ENCODE measurements at places on chromosomes 13 and 19.

- DNase-seq = no peak
These were observed 591 bp downstream of the ZNF823 start for GRCh38 chr19:11737964-11738745.

DNA sequence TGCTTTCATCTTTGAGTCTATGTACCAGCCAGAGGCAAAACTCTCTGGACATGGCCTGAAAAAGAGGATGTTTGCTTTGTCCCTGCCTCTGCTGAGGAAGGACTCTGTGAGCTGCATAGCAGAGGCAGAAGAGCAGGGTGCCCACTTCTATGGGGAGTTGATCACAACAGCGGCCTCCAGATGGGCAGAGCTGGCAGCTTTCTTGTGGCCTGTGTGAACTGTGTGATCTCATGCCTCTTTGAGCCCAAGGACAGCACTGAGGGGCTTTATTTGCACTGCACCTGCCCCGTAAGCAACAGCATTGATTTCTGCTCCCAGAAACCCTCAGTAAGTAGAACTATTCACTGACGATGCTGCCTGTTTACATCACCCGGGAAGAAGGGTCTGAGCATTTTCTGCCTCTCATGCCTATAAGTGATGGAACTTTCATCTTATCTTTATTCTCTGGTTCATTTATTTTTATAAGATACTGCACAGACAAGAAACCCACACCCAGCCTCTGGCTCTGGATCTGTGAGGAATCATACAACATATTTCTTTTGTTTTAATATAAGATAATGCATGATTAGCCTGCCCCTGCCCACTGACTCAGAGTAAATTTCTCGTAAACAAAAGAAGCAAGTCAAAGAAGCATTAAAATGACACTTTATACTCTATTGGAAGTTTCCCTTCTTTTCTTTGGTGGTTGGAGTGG is 244.2 kb upstream of the SOX21 start:
- no peak for DNase-seq

DNA sequence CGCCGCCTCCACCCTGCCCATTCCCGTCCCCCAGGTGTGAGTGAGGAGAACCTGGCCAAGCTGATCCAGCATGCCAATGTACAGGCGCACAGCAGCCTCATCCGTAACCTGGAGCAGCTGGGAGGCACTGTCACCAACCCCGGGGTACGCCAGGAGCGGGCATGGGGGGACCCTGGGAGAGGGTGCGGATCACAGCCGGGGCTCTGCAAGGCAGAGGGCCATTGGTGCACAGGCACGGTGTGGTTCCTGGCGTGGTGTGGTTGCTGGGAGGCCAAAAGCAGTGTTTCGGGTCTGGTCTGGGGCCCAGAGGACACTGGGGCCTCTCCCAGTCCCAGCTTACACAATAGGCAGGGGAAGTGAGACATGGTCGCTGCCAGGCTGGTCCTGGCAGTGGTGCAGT is 8.3 kb downstream of the STXBP2 start:
- DNase-seq = no peak

DNA sequence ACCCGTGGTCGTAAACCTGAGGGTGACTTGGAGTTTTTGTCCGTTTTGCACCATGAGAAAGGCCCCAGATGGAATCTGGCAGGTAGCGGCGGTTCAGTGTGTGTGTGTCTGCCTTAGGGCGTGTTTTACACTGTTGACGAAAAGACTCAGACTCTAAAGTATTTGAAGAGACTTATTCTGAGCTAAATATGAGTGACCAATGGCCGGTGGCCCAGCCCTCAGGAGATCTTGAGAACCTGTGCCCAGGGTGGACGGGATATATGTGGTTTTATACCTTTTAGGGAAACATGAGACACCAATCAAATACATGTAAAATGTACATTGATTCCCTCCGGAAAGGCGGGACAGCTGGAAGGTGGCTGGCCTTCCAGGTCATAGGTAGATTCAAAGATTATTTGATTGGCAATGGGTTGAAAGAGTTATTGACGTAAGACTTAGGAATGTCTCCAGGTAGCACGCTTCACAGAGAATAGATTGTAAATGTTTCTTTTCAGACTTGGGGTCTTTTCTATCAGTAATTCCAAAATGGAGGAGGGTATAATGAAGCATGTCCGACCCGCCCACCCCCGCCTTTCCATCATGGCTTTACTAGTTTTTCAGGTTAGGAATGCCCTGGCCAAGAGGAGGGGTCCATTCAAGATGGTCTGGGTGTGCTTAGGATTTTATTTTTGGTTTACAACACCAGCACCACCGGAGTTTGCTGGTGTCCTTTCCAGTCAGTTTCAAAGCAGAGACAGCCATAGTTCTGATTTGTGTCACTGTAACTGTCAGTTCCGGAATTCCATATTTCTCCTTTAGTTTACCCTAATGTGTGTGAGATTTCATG is 1.0 kb upstream of the ZNF529 start:
- DNase-seq = no peak

- no peak for DNase-seq
These were observed 17.5 kb downstream of the KANK2 start for GRCh38 chr19:11179716-11180297.
